ENCODE measurements at places on chromosomes 11 and 22.
A peak's percentile ranks its signal among the peaks of the same experiment; 100 is the strongest.

- DNase-seq, result no peak
These were observed 12.8 kb downstream of the PARVG start for GRCh38 chr22:44193535-44193891.

DNA sequence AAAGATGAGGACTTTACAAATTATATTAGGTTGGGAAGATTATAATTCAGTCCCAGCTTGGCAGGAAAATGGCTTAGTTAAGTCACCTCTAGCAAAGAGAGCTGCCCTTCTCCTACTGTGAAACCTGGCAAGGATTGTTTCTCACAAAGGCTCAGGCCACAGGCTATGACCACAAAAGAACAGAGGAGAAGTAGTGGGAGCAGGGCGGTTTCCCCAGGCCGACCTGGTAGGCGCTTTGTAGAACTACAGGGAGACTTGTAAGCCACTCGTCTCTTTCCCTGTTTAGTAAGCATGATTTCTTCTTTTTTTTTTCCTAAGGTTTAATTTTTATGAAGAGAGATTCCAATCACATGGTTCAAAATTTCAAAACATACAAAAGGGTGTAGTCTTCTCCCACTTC lies 4.6 kb downstream of the SNAP29 start:
- DNase-seq, result no peak

DNA sequence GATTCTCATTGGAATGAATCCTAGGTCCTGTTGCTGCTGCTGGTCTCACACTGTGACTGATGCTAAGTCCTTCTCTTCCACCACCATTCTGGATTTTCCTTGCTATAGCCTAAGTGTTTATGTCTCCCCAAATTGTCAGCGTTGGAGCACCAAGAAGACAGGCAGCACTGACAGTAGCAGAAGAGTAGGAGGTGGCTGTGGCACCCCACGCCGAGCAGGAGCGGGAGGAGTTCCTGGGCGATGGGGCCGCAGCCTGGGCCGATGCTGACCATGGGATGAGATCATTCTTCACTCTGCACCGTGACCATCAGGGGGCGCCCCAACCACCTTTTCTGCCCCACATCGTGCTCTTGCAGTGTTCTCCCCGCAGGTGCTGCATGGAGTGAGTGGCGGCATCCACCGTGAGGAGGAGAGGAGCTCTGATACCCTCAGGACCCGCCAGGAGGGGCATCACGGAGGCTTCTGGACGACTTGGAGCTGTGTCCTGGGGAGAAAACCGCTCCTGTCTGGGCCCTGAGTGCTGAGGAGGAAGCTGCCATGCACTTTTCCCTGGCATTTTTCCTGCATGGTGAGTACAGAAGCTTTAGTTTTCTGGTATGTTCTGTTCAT lies 57.0 kb downstream of the LRRC74B start:
- DNase-seq, result peak; percentile 86

GRCh38 chr22:45261407-45262088 lies 20.9 kb upstream of the KIAA0930 start:
- no peak for DNase-seq

DNA sequence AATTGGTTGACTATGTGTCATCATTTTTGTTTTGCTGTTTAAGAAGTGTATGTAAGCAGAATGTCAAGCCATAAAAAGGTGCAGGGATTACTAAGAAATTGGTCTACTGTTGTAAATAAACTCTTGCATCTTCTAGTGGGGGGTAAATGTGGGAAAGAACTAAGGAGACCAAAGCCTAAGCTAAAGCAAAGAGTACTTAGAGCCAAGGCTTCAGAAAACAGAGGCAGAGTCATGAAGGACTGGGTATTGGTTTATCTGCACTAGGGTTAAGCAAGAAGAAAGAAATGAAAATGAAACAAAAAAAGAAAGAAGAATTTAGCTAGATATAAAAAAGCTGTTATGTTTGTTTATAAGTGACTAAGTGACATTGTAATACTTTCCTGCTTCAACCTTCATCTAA lies 628.1 kb downstream of the METTL15 start:
- no peak for DNase-seq

GRCh38 chr11:47847892-47848699 lies at the start of gene NUP160:
Gene NUP160, minus strand, starts transcription at chr11:47848350. Its CDS starts 32 bp downstream, at chr11:47848318.
- DNase-seq, result no peak
